Femur (tissue), 1 donor: ENCODE measurements at places on chromosomes 7 and 10.

DNA sequence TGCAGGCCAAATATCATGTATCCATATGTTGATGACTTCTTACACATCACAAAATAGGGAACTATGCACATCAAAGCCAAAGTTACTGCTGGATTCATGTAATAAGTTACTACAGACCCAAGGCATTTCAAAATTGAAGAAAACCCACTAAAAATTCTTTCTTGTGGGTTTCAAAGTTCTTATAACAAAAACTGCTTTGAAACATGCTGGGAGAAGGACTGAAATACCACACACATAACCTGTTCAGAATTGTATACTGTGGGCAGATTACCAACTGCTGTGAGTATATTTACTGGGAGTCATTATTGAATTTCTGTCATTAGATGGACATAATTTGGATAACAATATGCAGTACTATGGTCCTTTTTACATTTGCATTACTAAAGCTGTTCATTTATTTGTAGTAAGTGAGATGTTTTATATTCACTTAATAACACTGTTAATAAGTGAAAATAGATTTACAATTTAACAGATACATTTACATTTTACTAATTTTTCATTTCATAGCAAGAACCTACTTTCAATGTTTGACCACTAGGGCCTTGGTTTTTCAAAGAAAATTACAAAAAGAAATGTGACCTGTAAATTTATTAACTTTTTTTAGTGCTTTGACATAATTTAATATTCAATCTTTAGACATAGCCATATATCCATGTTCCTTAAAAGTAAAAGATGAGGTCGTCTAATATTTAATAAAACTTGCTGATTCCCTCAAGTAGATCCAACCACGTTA, 132.6 kb downstream of the MAGI2 start:
- DNase-seq: no peak

- DNase-seq: no peak
Measured at GRCh38 chr10:91683975-91684374, 51.1 kb upstream of the PPP1R3C start.

GRCh38 chr7:42720991-42721796, 190.7 kb downstream of the C7orf25 start:
- peak; percentile 32 for DNase-seq

GRCh38 chr7:36283711-36284130, 105.9 kb upstream of the ANLN start:
- peak; percentile 78 for DNase-seq

GRCh38 chr7:136275794-136276193, 298.6 kb upstream of the MTPN start:
- DNase-seq: no peak

DNA sequence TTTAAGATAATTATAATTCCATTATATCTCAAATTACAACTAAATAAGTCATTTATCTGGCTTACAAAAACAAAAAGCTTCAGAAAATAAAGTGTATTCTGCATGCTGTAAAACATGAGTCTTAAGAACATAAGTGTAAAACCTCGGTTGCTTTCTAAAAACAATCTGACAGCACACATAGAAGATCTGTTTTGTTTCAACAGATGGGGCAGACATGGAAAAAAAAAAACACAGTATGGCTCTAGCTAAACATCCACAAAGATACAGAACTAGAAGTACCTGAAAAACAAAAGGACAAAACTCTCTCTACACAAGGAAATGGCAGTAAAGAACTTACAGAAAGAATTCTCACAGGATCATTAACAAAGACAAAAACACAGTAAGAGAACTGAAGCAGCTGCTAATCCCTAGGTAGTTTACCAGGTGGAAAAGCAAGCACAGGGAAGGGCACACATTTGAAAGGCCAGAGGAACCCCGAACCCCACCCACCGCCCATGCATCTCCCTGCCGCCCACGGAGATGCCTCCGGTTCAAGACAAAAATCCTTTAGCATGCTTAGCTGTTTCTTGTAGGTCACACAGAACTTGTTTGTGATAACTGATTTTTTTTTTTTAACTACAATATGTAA, 42.5 kb downstream of the DLD start:
- no peak for DNase-seq

- peak; percentile 10 for DNase-seq
Measured at GRCh38 chr10:130463876-130464364, 327.7 kb downstream of the GLRX3 start.

- DNase-seq: no peak
Measured at GRCh38 chr7:28005847-28006231, 174.8 kb downstream of the JAZF1 start.

DNA sequence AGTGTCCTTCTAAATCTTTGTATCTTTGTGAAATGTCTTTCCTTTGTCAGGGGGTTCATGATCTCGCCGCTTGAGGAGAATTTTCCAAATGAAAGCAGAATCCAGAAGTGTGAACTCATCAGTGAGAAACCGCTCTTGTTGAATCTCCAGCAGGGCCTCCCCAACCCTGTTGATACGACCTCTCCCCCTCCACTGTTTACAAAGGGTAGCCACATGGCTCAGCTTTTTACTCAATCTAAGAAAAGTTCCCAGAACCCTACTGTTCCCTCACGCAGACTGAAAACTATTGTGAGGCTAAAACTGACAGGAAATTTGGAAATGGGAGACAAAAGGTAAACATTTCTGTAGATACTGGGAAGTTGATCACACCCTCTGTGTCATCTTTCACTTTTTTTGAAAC, 73.9 kb downstream of the SEMA3C start:
- DNase-seq: no peak

GRCh38 chr7:82247814-82248433, 195.7 kb downstream of the CACNA2D1 start:
- DNase-seq: no peak

- no peak for DNase-seq
Measured at GRCh38 chr7:113283861-113284260, 165.5 kb upstream of the SMIM30 start.

DNA sequence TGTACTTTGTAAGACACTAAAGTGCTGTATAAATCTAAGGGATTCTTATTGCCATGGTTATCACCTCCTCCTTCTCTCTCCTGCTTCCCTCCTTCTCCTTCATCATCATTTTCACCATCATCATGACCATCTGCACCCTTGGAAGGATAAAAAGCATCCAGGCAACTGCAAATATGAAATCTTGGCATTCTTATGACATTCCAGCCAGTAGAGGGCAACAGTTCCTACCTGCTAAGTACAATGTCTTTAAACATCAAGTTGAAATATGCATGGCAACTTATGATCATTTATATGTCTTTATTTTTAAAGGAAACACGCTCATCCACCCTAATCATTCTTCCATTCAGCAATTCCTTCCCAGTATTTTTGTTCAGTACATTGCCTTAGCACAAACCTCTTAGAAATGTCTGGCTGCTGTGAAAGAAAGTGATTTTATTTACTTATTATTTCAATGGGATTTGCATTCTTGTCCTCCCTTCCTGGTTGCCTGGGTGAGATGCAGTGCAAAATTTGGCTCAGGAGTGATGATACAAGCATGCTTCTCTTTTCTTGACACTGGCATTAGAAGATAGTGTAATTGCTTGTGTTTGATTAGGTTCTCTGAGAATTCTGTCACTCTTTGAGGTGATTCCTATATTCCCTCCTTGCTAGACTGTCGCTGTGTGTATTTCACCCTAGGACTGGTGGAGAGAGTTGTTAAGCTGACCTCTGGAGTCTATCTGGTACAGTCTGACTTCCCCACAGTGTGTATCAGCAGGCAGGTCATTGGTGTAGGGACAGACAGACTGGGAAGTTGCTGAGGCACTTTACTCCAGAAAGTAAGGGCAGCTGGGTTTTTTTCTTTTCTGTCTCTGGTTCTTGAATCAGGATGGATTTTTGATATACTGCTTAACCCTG, 188.5 kb upstream of the BMPER start:
- no peak for DNase-seq

DNA sequence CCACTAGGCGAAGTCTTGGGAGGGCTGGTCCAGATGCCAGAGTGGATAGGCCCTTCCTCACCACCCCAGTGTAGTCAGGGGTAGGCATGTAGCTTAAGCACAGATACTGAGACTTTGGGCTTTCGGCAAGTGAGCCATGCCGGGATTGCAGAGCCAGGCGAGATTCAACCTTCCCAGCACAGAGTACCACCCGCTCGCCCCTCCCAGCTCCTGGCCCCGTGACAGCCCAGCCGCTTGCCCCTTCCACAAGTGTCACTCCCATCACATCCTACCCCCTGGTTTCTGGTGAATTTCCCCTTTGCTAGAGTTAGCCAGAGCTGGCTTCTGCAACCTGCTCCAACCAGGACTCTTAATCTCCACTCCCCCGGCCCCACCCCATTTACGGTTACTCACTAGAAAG, 56.9 kb downstream of the ARHGAP22 start:
- DNase-seq: no peak

DNA sequence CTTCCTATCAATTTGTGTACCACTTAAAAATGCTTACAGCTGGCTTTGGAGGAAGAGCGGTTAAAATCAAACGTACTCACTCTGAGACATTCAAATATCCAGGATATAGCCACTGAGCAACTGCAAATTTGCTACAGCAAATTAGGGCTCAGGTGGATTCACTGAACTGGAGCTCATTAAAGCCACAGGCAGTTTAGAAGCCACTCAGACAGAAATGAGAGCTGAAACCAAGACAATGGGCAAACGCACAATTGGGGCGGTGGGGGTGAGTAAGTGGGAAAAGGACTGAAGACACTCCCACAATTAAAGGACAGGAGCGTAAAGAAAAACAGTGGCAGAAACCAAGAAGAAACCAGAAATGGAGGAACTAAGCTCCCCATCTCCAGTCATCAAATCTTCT, 20.5 kb downstream of the MPP7 start:
- DNase-seq: no peak

DNA sequence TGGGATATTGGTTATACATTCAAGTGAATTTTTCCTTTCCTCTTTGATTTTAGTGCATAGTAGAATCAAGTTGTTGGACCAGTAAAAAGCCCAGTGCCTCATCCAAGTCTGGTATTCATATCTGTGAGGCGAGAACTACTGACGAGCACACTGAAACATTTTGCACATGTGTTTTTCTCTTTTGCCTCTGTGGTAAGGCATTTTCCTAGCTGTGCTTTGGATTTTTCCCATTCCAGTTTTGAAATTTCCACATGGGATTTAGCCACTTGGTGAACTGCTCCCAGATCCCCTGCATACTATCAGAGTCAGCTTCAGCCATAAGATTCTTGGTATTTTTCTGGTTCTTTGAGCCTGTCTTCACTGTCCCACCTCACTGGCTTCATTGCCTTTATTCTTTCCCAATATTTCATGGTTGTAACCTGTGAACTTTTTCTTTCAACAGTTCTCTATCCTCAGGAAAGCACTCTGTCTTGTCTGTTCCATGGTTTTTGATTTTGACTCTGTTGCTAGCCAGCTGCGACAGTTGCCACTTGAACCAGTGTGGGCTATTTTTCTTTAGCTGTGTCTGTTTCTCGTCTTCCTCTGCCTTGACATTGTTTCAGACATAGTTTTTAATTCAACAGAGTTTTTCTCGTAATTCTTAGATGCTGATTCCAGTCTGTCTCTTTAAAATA, 239.0 kb downstream of the REEP3 start:
- peak; percentile 53 for DNase-seq

DNA sequence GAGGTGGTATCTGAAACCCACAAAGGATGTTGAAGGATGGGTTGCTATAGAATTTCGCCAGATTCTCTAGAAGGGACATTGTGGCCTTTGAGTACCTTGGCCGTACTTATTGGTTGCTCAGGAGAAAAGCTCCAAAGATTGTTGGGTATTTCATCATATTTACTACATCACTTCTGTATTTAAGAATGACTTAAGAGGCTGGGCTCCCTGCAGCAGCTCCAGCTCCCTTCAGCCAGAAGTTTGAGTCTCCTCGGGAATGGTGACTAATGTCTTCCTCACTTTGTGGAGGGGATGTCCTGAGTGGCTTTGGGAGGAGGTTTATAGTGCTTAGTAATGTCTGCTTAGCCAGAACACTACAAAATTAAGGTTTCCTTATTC, 18.1 kb downstream of the MINDY4 start:
- DNase-seq: no peak

DNA sequence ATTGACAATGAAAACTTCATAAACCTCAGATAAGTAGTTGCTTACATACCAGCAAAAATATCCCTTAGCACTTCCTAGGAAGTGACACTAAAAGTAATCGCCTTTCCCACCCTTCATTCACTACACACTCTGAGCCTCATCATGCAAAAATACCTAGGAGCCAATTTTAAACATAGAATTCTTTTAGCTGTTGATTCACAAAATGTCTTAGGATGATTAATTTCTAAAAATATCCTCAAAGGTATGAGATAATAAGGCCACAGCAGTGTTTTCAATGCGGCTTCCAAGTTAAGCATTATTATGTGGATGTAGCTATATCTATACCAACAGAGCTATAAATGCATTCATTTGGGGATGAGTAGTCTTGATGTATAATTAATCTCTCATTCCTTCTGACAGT, 13.2 kb downstream of the DNAJC9 start:
- no peak for DNase-seq

DNA sequence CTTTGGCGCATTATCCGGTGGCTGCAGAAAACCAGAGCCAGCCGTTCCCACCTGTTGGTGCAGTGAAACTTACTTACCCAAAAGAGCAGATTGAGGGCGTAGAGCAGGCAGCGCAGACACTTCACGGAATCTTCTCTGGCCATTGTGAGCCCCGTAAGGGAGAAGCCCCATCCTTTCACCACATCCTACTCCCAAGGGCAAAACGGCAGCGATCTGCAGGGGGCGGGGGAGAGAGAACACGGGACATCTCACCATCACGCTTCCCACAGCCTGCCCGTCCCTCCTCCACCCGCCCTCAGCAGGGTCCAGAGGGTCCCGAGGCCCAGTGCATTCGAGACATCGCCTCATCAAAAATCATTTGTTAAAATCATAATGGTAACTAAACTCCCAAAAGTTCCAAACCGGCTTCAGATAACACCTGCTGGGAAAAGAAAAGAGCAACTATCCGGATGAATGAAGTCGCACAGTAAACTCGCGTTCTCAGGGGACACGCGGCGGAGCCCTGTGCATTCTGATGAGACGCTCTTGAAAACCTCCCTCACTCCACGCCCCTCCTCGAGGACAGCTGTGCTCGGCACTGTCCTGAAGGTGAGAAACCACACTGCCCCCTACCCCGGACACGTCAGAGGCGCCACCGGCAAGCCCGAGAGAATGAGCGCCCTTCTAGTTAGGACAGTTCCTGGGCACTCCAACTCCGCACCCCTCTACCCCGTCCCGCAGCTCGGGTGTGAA, 1.2 kb downstream of the TSPAN12 start:
- DNase-seq: peak; percentile 64

GRCh38 chr10:72720814-72721660, 29.1 kb downstream of the MCU start:
- no peak for DNase-seq

DNA sequence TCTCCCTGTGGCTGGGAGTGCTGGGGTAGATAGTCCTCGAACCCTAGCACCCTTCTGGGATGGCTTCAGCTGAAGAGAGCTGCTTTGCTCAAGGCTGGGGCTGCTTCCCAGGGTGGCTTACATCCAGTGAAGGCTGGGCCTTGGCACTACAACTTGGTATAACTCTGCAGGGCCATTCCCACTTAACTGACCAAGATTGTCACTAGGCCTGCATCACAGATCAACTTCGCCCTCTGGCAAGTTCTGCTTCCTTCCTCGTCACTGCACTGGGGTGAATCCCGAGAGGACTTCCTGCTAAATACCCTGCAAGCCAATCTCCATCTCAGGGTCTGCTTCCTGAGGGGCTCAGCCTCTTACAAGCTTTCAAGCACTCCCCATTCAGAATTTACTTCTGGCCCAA, 195.2 kb downstream of the DOCK4 start:
- DNase-seq: no peak
